NCI-H345 (cell line): ENCODE measurements at places on chromosomes 12 and 14.

- no peak for DNase-seq
These were observed 19.6 kb upstream of the PYGL start for GRCh38 chr14:50963919-50964318.

DNA sequence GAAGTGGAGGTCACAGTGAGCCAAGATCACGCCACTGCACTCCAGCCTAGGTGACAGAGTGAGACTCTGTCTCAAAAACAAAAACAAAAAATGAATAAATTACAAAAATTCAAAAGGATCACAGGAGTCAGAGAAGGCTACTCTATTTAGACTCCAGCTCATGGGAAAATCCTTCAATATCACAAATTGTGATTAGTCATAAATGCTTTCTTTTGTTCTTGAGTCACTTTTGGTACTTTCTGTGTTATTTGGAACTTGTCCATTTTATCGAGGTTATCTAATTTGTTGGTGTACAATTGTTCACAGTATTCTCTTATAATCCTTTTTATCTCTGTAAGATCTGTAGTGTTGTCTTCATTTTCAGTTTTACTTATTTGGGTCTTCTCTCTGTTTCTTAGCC, 18.9 kb downstream of the ALDH2 start:
- no peak for DNase-seq

DNA sequence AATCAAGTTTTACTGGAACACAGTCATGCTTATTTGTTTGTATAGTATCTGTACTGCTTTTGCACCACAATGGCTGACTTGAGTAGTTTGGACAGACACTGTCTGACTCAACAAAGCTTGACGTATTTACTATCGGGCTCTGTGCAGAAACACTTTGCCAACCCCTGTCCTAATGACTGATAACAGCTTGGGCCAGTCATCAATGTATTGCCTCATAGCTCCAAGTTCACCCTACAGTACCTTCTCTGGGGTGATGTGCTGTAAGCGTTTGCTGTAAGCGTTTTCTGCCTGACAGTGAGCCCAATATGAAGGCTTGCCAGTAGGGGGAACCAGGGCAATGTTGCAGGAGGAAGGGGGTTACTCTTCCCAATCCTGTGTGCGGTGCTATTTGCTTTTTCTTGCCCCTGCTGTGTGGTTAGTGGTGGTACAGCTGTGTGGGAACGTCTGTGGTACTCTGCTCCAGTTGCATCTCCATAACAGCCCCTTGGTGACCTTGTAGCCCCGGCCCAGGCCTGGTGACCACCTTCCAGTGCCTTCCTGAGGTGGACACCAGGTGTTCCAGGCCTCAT, 5.4 kb upstream of the CCDC177 start:
- DNase-seq: peak; percentile 36

GRCh38 chr14:91303091-91303923, 58.8 kb upstream of the GPR68 start:
- DNase-seq: no peak

DNA sequence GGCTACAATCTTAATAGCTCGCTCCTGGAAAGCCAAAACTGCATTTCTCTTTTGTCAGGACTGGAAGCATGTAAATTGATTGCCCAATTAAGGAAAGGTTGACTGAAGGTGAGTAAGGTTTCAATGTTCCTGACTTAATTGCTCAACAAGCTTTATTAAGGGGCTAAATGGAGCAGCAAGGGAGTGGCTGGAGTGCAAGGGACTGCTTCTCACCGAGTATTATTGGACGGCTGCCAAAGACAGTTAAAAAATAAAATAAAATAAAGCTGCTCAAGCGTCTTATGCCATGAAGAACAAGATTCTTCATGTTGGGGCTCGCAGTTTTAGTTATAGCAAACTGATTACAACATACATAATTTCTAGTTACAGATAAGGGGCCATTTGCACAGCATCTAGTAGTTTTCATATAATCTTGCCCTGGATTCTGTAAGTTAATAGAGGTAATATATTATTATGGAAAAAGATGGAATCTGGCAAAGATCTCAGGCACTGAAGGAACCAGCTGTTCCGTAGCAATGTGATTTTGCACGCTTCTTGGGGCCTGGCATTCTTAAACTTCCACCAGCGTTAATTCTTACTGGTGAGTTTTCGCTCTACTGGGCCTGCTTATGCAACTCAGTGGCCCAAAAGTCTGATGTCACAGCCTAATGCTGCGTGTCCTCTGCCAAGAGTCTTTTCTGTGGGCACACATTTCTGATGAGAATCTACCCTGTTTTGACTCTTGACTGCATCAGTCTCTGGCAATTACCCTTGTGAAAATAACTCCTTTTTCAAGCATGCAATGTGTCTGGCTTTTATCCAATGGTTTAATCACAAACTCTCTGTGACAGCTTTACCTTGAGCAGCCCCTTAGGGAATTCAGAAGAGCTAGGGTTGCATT, 108.5 kb downstream of the SLC38A1 start:
- no peak for DNase-seq

- no peak for DNase-seq
These were observed 52.7 kb upstream of the POC1B start for GRCh38 chr12:89578499-89578898.

- no peak for DNase-seq
These were observed 6.9 kb upstream of the KRT6A start for GRCh38 chr12:52499806-52500560.

DNA sequence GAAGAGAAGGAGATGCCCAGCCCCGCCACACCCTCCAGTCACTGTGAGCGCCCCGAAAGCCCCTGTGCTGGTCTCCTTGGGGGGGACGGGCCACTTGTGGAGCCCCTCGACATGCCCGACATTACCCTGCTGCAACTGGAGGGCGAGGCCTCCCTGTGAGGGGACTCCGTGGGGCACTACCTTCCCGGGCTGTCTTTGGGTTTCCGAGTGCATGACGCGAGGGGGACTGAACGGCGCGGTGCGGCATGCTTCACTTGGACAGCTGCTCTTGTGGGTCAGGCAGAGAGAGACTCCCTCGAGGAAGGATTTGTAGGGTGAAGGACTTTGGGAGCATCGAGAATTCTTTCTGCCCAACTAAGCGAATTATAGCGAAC, 1.1 kb downstream of the CCDC184 start:
- no peak for DNase-seq

- DNase-seq: no peak
These were observed 37.5 kb downstream of the FZD10 start for GRCh38 chr12:130199581-130200390.
